NCI-H510A (cell line): ENCODE measurements at places on chromosomes 6 and 20.
A peak's percentile ranks its signal among the peaks of the same experiment; 100 is the strongest.

GRCh38 chr6:45812922-45813321, 202.7 kb downstream of the CLIC5 start:
- no peak for DNase-seq

- no peak for DNase-seq
Measured at GRCh38 chr20:34449674-34450592, 66.3 kb upstream of the DYNLRB1 start.

GRCh38 chr6:155364844-155365437, 50.7 kb upstream of the TFB1M start:
- DNase-seq: no peak

DNA sequence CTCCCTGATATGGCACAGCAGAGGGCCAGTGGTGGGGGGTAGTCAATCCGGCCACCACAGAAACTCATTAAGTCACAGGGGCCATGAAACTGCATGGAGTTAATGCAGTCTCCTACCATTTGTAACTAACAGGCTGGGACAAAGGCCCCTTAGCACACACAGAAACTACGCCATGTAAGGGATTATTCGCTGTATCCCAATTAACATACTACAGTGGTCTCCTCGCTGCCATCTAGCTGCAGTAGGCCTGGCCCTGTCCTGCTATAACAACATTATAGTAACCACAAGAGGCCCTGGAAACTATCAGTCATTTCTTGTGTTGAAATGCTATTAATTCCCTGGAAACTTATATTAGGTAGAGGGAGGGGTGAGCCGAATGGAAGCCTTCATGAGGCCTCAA, 72.3 kb upstream of the CCN2 start:
- no peak for DNase-seq

DNA sequence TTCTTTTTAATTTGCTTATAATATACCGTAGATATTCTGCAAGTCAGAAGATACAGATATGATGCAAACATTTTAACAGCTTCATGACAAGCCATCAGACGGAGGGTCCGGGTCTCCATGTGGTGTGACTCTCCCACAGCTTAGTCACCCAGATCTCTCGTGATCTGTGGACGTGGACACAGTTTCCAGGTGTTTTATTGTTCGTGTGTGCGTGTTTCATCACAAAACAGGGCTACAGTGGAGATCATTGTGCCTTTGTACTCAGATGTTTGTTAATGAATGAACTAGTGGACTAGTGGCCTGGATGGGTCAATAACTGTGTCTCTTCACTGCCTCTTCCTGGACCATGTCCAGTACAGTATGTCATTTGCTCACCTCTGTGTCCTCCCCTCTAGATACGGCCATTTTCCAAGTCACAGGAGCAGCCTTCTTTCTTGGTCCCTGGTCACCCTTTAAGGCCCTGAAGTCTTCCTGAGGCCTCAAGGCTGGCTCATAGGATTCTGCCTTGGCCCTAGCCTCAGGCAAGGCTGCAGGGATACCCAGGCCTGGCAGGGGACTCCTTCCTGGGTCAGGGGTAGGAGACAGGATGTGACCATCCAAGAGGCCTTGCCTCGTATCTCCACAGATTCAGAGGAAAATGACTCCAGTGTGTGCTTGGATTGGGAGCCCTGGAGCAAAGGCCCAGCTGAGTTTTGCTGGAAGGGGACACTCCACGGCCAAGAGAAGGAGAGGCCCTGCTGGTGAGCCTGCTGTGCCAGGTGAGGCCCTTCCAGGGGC, 4.6 kb downstream of the ADIG start:
- DNase-seq: no peak

- peak; percentile 34 for DNase-seq
Measured at GRCh38 chr6:43076464-43077332, 584 bp downstream of the PTK7 start.

- DNase-seq: no peak
Measured at GRCh38 chr6:153056308-153056707, 53.8 kb upstream of the MTRF1L start.

DNA sequence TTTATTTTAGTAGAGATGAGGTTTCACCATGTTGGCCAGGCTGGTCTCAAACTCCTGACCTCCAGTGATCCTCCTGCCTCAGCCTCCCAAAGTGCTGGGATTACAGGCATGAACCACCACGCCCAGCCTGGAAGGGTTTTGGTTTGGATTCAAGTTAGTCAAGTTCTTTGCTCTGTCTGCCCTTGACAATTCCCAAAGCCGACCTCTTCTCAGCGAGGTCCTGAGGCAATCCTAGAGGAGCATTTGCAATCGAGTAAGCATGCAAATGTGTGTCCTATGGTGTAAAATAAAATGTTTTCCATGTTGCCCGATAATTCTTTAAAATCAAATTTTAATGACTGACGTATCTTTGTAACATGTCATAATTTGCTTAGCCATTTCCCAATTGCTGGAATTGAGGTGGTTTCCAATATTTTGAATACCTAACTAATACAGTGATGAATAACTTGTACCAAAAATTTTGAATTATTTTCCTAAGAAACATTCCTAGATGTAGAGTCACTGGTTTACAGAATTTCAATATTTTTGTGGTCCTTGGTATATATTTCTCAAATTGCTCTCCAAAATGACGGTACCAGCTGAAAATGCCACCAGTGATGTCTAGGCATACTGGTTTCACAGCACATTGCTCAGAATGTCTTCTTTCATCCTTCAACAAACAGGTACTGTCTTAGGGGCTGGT, 38.7 kb downstream of the GTF2H5 start:
- no peak for DNase-seq

- no peak for DNase-seq
Measured at GRCh38 chr20:2729251-2729713, 36.7 kb downstream of the EBF4 start.

- DNase-seq: no peak
Measured at GRCh38 chr20:51758978-51759544, 9.1 kb downstream of the ATP9A start.

DNA sequence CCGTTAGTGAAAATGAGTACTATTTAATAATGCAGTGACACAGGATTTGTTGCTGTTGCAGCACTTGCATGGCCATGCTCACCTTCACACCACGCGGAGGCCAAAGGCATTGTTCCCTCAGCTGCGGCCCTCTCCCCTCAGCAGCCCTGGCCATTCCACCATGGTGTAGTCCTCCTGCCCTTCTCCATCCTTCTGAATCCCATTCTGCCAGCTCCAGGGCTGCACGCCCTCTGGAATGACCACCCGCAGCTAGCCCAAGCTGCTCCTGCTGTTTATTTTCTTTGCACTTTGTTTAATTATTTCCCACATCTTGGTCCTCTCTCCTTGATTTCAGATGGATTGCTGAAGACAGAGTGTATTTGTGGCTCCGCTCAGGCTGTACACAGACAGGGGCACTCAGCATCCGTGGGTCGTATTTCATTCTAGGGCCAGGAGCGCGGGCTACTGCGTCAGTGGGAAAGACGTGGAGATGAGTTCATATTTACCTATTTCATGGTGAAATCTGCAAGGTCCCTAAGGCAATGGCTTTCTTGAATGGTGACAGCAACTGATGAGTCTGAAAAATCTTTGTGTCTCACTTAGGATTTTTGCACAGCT, 81.4 kb upstream of the DUSP22 start:
- DNase-seq: no peak

DNA sequence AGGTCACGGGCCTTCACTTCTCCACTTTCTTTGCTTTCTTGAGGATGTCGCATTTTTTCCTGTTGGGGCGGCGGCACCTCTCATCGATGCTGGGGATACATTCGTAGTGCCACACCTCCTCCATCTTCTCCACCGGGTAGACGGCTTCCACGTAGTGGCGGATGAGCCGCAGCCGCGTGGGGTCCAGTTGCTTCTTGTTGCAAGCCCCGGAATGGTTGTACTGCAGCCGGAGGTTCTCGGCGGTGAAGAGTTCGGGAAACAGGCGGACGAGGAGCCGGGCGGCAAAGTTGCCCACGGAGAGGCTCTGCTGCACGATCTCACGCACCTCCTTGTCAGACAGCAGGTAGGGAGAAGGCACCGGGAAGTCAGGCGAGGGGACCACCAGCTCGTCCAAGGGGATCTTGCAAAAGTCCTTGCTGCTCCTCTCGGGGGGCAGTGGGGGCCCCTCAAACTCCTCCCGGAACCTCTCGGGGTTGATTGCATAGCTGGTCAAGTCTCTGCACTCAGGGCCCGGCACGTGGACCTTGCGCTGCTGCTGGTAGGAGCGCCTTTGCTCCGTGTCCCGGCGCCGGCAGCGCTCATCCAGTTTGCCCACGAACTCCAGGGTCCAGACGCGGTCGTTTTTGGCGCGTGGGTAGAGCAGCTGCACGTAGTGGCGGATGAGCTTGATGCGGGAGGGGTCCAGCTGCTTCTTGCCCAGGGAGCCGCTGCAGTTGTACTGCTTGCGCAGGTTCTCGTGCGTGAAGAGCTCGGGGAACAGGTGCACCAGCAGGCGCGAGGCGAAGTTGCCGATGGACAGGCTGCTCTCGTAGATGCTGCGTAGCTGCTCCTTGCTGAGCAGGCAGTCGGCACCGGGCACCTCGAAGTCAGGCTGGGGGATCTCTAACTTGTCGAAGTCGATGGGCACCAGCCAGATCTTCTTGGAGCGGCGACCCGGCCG, 41.0 kb downstream of the MTRES1 start:
- no peak for DNase-seq

- DNase-seq: no peak
Measured at GRCh38 chr6:52301326-52301725, 16.8 kb upstream of the MCM3 start.

DNA sequence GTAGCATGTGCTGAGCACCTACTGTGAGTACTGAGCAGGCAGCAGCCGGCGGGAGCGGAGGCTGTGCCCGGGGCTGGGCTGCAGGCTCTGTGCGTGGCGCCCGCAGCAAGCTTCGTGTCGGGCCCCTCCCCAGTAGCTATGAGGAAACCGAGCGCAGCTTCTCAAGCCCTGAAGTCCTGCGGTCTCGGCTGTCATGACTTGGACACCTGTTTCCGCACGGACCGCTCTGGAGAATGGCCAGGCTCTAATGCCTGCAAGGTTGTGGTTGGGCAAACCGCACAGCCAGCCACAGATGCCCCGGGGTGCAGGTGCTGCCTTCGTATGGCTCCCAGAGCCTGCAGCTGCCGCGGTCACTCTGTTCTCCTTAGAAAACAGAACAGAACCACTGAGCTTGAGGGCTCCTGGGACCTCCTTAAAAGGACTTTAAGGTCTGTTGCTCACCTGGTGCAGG, 33.7 kb downstream of the PYGB start:
- peak; percentile 84 for DNase-seq

GRCh38 chr6:3429211-3429610, 27.6 kb downstream of the SLC22A23 start:
- no peak for DNase-seq

DNA sequence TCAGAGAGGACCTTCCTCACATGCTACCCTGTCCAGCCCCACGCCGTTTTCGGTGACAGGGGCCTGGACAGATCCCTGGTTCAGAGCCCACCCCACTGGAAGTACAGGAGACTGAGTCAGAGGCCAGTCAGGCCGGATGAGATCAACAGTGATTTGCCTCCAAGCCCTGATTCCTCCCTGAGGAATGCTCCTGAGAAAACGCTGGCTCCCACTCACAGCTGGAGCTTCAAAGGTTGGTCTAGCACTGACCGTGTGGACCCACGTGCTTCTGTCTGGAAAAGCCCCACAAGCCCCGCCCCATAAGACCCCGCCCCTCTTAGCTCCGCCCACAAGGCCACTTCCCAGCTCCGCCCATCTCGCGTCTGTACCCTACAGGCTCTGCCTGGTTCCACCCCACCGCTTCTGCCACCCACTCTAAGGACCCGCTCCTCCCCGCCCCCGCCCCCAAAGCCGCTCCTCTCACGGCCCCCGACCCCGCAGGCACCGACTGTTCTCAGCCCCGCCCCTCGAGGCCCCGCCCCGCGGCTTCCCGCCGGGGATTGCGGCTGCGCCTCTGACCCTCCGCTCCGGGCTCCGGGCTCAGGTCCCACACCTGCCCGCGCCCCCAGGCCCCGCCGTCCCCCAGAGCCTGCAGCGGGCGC, 64.9 kb upstream of the BHLHE23 start:
- no peak for DNase-seq

DNA sequence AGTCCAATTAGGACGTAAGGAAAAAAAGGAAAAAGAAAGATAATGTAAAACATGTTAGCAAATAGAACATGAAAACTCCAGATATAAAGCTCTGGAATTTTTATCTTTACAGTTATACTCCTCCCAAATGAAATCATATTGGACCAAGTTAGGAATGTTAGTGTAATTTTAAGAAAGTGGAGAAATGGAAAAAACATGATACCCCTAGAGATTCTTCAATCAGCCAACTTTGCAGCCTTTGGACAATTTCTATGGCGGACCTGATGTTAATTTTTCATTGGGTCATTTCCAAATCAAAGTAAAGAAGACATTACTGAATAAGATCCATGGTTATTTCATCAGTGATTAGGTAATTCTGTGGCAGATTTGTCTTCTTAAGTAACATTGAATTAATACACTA, 748.7 kb downstream of the RFPL4B start:
- DNase-seq: no peak

- DNase-seq: no peak
Measured at GRCh38 chr6:53934023-53934422, 139.2 kb downstream of the LRRC1 start.

GRCh38 chr6:53041356-53041755, 23.8 kb upstream of the FBXO9 start:
- no peak for DNase-seq

- peak; percentile 84 for DNase-seq
Measured at GRCh38 chr20:35284267-35284991, at the start of gene EIF6. Gene EIF6, minus strand, starts transcription at chr20:35284772. Its CDS starts 285 bp downstream, at chr20:35284487.

GRCh38 chr6:16420337-16420714, 181.9 kb downstream of the GMPR start:
- no peak for DNase-seq

DNA sequence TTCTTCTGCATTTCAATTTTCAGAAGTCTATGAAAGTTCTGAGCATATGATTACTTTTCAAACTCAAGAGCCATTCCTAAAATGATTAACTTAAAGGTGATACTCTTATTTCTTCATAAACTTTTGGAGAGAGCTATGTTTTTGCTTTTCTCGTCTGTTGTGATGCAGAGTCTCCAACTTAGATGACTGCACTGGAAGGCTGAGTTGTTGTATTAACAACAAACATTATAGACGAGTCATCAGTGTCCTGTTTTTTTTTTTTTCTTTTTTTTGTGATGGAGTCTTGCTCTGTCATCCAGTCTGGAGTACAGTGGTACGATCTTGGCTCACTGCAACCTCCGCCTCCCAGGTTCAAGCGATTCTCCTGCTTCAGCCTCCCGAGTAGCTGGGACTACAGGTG, 101.9 kb downstream of the CD109 start:
- DNase-seq: no peak

DNA sequence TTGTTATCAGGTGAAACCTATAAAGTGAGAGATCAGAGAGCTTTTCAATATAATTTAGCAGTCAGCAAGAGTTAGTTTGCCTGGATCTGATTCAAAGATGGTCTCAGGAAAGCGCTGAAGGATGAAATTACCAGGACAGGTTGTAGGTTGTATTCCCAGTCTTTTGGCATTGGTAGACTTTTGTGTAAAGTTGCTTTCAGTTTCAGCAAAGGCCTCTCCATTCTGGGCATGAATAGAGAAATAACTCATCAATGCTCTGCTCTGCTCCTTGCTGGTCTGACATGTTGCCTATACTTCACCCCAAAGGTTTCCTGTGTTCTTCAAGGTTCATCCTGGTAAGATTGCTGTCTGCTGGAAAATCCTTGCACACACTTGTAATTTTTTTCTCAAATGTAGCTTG, 714.8 kb downstream of the EPM2A start:
- no peak for DNase-seq
